ENCODE measurements at places on chromosomes 6 and 20. TPM values are rescaled to one million over a fixed set of nuclear protein-coding genes. Genes with fewer than 3 reads are reported as not detected.
A peak's percentile ranks its signal among the peaks of the same experiment; 100 is the strongest.

- DNase-seq = no peak
Observed at GRCh38 chr20:15316556-15316955, 979.1 kb upstream of the FLRT3 start.

CRYBG1 gene
- 20.8 TPM for total RNA-seq

- no peak for DNase-seq
Observed at GRCh38 chr20:7667194-7667593, 273.1 kb downstream of the HAO1 start.

HLA-DOA gene
- total RNA-seq = 8.1 TPM

ULBP1 gene
- total RNA-seq = 2.7 TPM

BPI gene
- total RNA-seq = not detected

DNA sequence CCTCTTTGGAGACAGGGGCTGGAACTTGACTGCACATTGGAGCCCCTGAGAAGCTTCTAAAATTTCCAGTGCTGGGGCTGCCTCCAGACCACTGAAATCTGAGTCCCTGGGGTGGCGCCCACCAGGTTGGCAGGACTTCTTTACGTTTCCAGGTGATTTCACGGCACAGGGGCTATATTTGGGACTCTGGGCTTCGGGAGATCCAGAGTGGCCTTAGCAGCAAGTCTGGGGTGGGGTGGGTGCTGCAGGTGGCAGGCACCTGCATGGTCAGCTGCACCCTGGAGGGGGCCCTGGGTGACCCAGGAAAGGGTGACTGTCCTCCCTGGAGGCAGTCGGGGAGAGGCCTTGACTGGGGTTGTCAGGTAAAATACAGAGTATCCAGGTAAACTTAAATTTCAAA is 135.5 kb upstream of the PHACTR3 start:
- no peak for DNase-seq

- DNase-seq = no peak
Observed at GRCh38 chr6:56789879-56790278, 147.2 kb upstream of the DST start.

DNA sequence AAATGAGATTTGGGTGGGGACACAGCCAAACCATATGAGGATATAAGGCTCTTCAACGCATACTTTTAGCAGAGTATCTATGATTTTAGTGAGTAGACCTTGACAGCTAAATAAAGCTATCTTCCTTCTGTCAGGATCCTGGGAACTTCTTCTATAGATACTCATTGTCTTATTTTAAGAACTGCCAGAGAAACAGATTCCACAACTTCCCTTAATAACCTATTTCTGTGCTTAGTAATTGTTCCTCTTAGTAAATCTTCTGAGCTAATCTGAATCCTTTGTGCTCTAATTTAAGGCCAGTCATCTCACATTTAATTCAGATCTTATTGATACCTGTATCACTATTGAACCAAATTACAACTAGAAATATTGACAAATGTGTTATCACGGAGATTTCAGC is 64.0 kb upstream of the CEP85L start:
- DNase-seq = no peak

PRDM13 gene
- not detected for total RNA-seq

ATP6V1G2 gene
- 0.86 TPM for total RNA-seq

DNA sequence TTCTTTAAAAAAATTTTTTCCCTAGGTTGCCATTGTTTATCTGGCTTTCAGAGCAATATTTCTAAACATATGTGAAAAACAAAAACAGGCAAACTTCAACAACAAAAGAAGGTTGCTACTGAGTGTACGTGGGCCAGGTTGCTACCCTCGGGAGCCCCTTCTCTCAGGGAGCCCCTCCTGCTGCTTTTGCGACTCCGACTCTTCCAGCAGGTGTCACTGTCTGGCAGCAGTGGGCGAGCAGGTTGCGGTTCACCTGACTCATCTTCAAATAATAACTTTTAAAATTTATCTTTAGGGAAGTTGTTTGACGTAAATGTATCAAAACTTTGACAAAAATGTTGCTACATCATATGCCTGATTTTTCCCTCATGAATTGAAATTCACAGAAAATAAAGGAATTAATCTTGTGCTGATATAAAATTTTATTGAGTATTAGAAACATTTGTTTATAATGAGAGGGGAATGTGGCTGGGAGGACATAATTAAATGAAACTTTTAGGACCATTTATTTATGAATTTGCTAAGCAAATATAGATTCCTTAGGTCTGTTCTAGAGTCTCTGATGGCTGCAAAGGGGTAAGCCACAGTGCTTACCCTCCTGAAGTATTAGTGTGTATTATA is 138.8 kb downstream of the HIVEP1 start:
- DNase-seq = peak; percentile 60

DNA sequence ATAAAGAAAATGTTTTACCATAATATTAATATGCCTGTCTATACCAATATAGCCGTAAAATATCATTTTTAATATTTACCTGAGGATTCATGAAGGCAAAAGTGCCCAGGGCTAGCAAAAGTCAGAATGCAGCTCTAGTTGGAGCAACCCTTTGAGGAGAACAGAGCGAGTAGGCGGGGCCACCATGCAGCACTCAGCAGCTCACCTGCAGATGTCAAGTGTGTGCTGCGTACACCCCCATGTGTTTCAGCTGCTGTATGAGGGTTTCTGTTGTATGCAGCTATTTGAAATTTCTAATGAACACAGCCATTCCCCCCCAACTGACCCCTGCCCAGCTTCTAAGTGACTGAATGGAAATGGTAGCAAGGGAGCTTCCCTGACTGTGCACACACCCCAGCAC is 508.0 kb downstream of the QKI start:
- no peak for DNase-seq

DNA sequence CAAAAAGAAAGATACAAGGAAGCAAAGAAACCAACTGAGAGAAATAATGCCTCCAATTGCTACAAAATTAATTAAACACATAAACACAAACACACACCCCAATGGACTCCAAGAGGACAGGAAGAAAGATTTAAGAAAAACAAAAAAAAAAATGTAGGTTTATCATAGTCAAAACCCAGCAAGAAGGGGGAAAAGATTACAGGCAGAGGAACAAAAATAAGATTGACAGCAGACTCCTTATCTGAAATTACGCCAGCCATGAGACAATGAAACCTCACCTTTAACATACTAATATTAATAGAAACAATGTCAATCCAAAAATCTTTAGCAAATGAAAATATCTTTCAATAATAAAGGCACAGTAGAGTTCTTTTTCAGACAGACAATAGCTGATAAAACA is 155.8 kb downstream of the RNGTT start:
- no peak for DNase-seq

GRCh38 chr6:138410972-138411880 is 7.2 kb downstream of the HEBP2 start:
- DNase-seq = no peak

Data from activated CD8-positive, alpha-beta T cell treated with anti-CD3 and anti-CD28 coated beads for 36 hours (primary cell).